ENCODE measurements at places on chromosomes 16 and 17.
A peak's percentile ranks its signal among the peaks of the same experiment; 100 is the strongest.

DNA sequence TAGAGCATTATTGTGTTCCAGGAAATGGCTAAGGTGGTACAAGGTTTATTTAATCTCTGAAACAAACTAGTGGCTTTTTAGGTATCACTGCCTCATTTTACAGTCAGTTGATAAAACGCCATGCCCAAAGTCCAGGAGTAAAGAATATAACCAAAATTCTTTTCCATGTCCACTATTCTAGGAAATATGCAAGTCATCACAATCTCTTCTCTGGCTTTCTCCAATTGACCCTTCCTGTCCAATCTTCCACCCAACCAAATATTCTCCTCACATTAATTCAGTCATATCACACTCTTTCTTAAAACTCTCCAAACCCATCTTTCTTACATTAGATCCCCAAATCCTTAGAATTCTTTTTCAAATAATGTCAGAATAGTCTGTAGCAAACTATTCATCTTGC, 1110.0 kb upstream of the CDH8 start:
- DNase-seq = no peak

- no peak for DNase-seq
Observed at GRCh38 chr16:62190426-62190825, 154.2 kb upstream of the CDH8 start.

DNA sequence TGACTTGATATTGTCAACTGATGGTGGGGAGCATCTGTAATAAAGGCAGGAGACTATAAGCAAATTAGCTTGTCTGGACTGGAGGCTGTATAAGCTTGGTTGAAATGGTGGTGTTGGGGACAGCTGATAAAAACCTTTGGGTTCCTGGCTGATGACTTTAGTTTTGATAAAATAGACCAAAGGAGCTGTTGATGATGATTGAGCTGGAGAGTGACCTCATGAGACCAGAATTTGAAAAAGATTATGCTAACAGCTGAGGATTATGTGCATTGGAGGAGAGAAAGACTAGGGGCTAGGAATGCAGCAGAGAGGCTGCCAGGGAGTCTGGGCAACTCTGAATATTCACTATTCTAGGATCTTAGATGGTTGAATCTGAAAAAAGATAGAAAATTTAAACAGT, 8.7 kb upstream of the CDC27 start:
- DNase-seq = no peak

DNA sequence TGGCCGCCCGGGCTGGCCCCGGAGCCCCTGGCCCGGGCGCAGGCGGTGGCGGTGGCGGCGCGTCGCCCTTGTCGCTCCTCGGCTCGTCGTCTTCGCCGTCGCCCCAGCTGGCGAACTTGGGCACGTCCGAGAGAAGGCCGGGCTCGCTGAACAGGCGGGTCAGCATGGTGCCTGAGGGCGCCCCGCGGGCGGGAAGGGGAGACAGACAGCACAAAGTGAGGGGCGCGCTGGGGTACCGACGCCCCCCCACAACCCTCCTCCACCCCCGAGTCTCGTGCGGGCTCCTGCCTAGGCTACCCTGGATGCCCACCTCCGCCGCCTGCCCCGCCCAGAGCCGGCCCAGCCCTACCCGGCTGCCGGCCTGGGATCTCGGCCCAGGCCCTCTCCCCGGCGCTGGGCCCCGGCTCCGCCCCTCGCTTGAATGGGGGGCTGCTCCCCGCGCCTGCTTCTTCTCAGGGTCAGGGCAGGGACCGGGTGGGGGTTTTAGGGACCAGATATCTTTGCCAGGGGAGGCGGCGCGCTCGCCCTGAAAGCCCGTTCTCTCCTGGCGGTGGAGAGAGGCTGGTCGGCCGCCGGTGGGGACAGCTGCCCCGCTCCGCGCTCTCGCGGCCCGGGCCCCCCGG, 1.2 kb downstream of the NEUROD2 start:
- DNase-seq = no peak

DNA sequence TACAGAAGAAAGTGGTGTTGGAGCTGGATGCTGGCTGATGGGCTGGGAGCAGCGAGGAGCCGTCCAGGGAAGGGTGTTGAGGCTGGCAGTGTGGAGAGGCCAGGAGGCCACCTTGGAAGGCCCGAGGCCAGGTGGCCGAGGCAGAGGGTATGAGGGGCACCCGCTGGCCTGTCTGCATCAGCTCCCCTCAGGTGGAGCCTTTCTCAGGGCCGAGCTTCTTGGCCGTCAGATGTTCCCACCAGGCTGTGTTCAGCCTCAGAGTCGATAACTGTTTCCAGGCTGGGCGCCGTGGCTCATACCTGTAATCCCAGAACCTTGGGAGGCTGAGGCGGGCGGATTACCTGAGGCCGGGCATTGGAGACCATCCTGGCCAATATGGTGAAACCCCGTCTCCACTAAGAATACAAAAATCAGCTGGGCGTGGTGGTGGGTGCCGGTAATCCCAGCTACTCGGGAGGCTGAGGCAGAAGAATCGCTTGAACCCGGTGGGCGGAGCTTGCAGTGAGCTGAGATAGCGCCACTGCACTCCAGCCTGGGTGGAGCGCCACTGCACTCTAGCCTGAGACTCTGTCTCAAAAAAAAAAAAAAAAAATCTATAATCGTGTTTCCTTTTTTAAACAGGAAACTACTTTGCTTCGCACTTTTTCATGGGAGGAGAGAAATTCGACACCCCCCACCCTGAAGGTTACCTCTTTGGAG, 25.3 kb downstream of the MGRN1 start:
- DNase-seq = no peak

DNA sequence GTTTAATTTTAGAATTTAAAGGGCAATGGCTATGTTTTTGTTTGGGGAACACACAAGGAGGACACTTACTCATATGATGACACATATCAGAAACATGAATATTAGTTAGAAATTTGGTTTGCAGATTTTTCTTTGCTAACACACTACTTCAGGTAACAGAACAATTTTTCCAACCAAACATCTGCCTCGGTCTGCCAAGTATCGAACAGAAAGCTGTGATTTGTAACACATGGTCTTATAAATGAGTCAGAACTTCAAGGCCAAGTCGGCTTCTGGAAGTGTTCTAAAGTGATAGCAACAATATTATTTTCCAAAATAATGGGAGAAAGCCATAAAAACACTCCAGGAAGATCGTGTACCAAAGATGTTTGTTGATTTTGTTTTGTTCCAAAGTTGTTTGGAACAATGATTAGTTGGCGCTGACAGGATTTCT, 75.9 kb upstream of the PMFBP1 start:
- DNase-seq = no peak

DNA sequence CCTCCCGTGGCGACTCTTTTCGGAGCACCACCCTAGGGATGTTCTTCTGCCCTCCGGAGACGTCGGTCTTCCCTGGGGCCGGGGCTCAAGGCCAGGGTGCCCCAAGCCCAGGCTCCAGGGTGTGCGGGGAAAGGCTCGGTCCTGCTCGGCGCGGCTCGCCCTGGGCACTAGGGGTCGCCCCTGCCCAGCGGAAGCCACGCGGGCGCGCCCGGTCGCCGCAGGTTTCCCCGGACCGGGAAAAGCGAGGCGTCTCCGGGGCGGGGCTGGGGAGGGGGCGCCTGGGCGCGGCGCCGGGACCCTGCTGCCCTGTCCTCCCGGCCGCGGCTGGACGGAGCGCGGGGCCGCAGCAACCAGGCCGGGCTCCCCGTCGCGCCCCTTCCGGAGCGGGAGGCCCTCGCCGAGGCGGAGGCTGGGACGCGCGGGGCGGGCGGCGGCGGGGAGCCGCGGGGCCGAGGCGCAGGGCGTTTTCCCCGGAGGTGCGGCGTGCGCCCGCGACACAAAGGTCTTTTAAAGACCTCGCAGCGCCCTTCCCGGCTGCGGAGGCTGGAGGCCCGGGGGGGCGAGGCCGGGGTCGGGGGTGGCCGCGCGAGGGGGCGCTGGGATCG, 76.4 kb downstream of the MRC2 start:
- peak; percentile 60 for DNase-seq

GRCh38 chr17:74994440-74994839, 7.0 kb downstream of the CDR2L start:
- no peak for DNase-seq

DNA sequence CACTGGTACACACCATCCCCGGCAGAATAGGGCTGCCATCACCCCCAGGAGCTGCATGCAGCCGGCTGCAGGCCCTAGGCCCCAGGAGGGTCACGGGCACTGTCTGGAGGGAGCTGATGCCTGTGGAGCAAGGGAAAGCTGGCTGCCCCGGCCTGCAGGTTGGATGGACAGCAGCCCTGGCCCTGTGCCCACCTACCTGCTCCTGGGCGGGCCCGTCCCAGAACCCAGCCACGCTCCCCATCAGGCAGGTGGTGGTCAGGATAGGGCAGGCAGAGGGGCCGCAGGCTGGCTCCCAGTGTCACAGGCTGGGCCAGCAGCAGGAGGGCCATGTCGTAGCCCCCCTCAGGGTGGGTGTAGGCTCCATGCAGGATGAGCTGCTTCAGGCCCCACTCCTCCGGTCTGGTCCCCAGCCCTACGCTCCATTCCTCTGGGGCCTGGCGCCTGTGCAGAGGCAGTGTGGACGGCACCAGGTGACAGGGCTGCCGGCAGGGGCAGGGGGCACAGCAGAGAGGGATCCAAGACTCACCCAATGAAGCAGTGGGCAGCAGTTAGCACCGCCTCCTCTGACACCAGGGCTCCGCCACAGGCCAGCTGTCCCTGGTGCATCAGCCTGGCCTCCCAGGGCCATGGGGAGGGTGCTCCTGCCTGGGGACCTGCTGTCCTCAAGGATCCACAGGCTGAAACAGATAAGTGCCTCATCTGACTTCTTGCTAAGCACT, 4.0 kb downstream of the PRSS53 start:
- no peak for DNase-seq

DNA sequence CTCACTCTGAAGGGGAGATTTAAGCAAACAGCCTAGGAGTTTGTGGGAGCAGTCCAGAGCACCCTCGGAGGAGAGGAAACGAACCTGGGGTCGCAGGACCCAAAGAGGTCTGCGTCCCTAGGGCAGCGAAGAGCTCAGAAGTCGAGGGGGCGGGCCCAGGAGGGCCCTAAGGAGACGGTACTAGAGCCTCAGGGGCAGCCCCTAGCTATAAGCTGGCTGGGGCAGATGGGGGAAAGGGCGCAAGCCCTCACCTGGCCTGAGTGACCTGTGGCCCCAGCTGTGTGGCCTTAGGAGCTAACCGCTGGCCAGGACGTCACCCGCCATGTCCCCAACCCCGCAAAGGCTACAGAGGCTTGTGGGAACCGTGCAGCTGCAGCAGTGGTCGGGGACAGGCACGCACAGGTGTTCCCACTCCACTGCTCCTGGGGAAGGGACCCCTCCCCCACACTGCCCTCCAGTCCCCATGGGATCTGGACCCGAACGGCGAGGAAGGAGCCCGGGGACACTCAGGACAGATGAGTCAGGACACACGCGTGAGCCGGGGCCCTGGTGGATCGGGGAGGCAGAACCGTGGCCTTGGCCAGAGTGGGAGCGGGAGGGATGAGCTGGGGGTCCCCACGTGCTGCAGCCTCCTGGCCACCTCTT, 2.0 kb upstream of the CTRB2 start:
- DNase-seq = no peak

- DNase-seq = no peak
Observed at GRCh38 chr17:29157310-29157709, 22.9 kb downstream of the MYO18A start.

GRCh38 chr17:66636111-66636510, 198.8 kb upstream of the CACNG5 start:
- no peak for DNase-seq

DNA sequence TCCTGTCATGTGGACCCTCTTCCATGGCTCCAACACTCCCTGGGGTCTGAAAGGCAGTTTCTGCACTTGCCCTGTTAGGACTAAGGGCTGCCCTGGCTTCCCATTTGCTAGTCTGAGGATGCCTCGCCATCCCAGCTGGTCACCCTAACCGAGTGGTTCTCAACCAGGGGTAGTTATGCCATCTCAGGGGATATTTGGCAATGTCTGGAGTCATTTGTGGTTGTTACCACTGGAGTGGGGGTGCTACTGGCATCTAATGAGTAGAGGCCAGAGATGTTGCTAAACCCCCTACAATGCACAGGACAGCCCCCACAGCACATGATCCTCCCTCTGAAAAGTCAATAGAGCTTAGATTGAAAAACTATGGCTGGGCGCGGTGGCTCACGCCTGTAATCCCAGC, 26.9 kb upstream of the CDH1 start:
- no peak for DNase-seq

GRCh38 chr17:47310186-47310733, 13.5 kb upstream of the EFCAB13 start:
- DNase-seq = no peak

DNA sequence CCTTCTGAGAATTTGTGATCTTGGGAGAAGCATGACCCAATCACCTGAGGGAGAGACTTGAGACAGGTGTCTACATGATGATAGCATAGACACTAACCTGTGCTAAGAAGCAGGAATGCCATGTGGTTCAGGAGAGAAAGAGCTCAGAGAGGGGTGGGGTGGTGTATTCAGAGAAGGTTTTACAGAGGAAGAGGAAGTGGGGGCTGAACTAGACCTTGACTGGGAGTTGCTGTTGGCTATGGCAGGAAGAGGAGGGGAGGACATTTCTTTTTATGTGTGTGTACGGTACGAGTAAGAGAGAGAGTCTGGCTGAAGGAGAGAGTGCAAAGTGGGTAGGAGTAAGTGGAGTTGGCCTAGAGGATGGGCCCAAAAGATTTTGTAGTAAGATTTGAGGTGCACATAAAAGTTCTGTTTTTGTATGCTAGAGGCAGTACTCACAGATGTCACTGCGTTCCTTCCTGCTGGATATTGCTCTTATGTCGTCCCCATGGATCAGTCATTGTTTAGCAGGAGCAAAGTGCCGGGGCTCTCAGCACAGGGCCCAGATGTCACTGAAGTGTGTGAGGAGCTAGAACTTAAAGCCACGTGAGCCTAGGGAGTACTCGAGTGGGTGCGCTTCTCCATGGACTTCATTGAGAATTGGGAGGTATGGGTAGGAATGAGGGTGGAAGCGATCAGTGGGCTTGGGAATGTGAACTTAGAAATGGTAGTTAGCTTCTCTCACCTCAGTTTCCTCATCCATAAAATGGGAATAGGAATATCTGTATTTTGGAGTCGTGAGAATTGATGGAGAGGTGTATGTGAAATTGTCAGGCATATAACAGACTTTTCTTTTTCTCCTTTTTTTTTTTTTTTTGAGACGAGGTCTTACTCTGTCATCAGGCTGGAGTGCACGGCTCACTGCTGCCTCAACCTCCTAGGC, 22.1 kb downstream of the SLC7A6 start:
- no peak for DNase-seq

- DNase-seq = no peak
Observed at GRCh38 chr17:49162866-49163265, 30.3 kb downstream of the B4GALNT2 start.

- DNase-seq = no peak
Observed at GRCh38 chr16:74249846-74250245, 46.8 kb upstream of the PSMD7 start.
